ENCODE measurements at places on chromosomes 6 and 20.
A peak's percentile ranks its signal among the peaks of the same experiment; 100 is the strongest.

DNA sequence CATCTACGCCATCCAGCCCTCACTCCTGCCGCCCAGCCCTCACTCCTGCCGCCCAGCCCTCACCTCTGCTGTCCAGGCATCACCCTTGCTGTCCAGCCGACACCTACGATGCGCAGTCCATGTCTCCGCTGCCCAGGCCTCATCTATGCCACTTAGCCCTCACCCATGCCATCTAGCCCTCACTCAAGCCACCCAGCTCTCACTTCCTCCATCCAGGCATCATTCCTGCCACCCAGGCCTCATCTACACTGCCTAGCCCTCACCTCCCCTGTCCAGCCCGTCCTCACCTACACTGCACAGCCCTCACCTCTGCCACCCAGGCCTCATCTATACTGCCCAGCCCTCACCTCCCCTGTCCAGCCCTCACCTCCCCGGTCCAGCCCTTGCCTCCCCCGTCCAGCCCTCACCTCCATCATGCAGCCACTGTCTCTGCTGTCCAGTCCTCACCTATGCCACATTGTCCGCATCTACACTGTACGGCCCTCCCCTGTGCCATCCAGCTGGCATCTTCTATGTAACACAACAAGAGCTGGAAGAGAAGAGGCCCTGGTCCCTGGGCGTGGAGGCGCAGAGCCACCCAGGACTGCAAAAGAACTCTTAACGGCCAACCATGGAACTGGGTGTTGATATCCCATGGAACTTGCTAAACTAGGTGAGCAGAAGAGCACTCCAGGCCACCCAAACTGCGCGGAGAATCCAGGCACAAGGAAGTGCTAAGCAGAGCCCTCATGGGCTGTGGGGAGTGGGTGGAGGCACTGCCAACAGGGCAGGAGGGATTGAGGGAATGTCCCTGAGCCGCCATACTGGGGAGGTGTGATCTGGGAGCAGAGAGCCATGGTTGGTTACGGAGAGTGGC lies 31.0 kb downstream of the RNASET2 start:
- peak; percentile 41 for DNase-seq

- no peak for DNase-seq
These were observed 73.3 kb upstream of the LYRM2 start for GRCh38 chr6:89711801-89712200.

- DNase-seq, result no peak
These were observed 69.3 kb downstream of the IBTK start for GRCh38 chr6:82178077-82178758.

DNA sequence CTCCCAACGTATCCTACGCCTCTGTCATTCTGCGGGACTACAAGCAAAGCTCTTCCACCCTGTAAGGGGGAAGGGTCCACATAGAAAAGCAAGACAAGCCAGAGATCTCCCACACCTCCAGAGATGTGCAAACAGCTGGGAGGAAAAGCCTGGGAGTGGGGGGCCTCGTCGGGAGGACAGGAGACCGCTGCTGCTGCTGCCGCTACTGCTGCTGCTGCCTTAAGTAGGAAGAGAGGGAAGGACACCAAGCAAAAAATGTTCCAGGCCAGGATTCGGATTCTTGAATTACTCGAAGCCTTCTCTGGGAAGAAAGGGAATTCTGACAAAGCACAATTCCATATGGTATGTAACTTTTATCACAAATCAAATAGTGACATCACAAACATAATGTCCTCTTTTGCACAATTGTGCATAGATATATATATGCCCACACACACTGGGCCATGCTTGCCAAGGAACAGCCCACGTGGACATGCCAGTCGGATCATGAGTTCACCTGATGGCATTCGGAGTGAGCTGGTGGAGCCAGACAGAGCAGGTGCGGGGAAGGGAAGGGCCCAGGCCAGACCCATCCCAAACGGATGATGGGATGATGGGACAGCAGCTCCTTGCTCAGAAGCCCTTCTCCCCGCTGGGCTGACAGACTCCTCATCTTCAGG lies 108.8 kb upstream of the RAB32 start:
- DNase-seq, result no peak

GRCh38 chr20:59577809-59578435 lies 26.4 kb upstream of the PHACTR3 start:
- DNase-seq, result no peak

GRCh38 chr6:110557199-110557598 lies 80.8 kb upstream of the SLC22A16 start:
- DNase-seq, result peak; percentile 66

DNA sequence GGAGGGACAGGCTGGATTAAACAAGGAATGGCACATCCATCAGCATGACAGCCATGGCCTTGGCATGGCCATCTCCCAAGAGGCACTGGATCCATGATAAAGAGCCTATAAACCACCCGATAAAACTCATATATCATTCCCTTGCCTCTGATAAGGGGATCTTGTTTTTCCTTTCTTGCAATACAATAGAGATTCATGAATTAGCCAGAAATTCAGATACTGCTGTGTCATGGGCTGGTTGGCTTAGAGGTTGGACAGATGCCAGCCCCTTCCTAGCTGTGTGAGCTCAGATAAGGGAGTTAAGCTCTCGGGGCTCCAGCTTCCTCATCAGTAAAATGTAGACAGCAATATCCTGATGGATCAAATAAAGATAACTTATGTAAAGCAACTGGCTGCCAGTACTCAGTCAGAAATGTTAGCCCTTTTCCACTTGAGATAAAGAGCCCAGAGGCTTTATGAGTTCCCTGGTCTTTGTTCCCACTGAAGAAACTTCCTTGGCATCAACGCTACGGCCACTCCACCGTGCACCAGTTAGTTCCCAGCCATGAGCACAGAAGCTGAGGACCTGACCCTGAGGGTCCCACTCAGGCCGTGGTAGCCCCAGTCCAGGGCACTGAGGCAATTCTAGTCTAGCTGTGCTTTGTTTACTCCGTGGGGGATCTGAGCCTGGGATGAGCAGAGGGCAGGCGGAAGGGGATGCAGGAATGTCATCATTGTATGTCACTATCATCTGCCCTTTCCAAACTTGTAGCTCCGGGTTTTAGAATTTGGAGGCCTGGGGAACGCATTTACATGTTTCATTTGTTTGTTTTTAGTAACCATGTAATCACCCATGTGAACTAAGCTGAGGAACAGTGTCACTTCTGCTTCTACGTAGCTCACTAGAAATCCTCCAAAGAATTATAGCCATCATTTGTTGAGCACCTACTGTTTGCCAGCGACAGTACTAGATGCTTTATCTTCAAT lies 67.2 kb upstream of the TBC1D7 start:
- peak; percentile 64 for DNase-seq

DNA sequence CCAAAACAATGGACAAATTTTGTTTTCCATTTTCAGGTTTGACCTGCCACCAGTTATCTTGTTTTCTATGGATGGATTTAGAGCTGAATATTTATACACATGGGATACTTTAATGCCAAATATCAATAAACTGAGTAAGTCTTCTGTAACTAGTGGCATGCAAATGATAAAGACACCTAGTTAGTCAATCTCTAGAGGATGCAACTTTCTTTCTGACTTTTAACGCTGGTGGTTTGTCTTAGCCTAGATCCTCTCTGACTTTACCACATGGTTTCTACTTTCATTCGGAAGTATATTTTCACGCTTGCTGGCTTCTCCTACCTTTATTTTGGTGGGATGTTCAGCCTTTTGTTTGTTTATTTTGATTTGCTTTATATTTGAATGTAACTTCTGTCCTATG lies 21.2 kb downstream of the ENPP3 start:
- DNase-seq, result no peak

GRCh38 chr6:41226752-41227151 lies 1.4 kb upstream of the TREML4 start:
- peak; percentile 83 for DNase-seq

DNA sequence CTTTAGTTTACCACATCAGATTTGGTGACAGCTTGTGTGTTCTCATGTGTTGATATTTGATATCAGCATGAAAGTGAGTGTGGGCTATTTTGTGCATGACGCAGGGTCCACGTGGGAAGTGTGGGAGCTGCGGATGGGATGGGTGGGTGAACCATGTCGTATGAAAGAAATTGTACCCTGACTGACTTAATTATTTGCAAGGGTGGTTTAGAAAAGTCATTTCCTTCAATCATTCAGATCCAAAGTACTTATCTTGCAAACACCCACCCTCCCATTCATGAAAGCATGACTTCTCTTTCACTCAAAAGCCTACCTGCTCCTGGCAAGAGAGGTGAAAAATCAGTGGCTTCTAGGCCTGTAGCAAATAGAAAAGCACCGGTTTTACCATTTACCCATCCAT lies 91.8 kb upstream of the BACH2 start:
- DNase-seq, result no peak

GRCh38 chr6:42860481-42860880 lies 18.9 kb upstream of the RPL7L1 start:
- no peak for DNase-seq

GRCh38 chr6:129662980-129663431 lies 47.0 kb downstream of the ARHGAP18 start:
- no peak for DNase-seq

DNA sequence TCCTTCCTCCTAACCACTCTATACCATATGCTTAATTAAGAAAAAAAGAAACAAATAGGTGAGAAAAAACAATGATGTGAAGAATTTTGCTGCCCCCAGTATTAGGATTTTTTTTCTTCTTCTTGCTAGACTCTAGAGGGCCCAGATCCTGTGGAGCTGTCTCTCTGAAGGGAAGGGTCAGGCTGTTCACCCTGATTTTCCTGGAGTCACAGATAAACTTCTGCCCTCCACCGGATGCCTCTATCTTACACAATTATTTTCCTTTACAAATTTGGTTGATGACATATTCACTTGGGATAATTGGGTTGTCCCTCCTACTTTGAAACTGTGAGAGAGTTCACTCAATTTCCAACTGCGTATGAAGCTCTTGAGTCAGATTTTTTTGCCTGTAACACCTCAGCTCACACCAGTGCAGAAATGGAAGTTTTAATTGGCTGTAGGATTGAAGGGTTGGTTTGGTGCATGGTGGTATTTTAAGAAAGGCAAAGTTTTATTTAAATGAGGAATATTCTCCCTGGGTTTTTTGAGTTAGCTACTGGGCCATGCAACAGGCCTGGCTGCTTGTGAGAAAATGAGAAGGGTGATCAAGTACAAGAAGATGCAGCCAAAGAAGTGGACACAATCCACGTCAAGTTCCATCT lies 73.7 kb upstream of the ESR1 start:
- DNase-seq, result no peak

- no peak for DNase-seq
These were observed 68.1 kb downstream of the HFE start for GRCh38 chr6:26155061-26155930.

DNA sequence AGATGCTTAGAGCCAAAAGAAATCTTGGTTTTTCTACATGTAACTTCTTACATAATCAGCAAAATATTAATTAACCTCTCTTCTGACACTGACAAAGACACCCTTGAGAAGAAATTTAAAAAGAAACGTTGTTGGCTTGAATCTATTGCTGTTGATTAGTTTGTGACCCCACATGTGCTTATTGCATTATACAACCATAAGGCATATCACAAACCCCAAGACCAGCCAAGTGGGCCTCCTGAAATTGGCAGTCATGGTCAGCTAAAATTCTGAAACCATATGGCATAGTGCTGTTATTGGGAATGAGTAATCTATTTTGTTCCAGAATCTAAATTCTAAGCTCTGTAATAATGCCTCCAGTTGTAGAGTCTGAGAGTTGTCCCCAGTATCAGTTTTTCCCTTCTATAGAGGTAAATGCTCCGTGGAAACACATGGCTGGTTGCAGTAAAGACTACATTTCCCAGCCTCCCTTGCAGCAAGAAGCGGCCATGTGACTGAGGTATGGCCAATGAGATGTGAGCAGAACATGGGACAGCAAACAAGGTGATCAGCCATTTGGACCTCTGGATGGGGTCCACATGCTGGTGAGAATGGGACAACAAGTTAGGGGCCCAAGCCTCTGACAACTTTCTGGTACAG lies 42.3 kb upstream of the PTPN1 start:
- DNase-seq, result no peak

GRCh38 chr6:139080255-139080920 lies 51.8 kb downstream of the ABRACL start:
- no peak for DNase-seq

DNA sequence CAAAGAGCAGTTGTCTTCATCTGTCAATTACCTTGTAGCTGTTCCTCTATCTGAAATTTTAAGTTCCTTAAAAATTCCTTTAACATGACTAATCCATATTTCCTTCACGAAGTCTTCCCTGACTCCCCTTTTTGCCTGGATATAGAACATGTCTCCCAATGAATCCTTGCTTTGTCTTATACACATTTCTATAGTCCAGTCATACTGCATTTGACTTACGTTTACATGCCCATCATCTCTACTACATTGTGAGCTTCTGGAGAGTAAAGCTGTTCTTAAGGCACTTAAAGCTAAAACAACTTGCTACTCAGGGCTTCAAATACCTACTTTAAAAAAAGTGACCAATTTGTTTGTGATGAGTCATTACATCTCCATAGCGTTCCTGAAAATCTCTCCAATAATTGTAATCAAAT lies 4.9 kb downstream of the REV3L start:
- DNase-seq, result no peak

- no peak for DNase-seq
These were observed 210.9 kb downstream of the TINAG start for GRCh38 chr6:54519161-54519560.

DNA sequence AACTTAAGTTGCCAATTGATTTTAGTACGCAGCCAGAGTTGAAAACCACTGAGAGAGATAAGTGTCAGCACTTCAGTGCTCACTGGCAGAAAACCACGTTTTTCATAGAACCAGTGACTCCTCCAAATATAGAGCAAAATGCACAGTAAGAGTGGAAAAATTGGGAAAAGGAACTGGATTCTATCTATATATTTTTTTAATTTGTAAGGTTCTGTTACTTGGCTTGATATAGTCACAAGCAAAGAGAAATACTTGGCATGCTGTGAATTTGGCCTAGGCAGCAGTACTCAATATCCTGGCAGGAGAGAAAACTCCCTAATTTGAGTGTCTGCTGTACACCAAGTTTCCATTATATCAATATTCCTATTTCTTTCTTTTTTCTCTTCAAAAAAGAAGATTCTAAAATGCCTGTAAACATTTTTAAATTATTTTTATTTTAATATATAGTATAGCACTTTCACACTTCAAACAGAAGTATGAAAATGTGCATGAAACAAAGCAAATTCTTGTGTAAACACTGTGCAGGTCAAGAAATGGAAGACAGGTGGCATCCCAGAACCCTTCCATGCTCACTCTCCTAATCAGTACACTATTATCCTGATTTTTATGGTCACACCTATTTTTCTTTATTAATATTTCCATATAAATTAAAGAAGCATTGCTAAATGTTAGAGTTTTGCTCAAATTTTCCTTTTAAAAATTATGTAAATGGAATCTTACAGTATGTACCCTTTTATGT lies 561.8 kb upstream of the RNF217 start:
- no peak for DNase-seq

All from islet precursor cell (in vitro differentiated cells).